Left ventricle myocardium superior (tissue), 1 donor: ENCODE measurements at places on chromosomes 16 and 17. TPM values are rescaled to one million over a fixed set of nuclear protein-coding genes. Genes with fewer than 3 reads are reported as not detected.
A peak's percentile ranks its signal among the peaks of the same experiment; 100 is the strongest.

DNA sequence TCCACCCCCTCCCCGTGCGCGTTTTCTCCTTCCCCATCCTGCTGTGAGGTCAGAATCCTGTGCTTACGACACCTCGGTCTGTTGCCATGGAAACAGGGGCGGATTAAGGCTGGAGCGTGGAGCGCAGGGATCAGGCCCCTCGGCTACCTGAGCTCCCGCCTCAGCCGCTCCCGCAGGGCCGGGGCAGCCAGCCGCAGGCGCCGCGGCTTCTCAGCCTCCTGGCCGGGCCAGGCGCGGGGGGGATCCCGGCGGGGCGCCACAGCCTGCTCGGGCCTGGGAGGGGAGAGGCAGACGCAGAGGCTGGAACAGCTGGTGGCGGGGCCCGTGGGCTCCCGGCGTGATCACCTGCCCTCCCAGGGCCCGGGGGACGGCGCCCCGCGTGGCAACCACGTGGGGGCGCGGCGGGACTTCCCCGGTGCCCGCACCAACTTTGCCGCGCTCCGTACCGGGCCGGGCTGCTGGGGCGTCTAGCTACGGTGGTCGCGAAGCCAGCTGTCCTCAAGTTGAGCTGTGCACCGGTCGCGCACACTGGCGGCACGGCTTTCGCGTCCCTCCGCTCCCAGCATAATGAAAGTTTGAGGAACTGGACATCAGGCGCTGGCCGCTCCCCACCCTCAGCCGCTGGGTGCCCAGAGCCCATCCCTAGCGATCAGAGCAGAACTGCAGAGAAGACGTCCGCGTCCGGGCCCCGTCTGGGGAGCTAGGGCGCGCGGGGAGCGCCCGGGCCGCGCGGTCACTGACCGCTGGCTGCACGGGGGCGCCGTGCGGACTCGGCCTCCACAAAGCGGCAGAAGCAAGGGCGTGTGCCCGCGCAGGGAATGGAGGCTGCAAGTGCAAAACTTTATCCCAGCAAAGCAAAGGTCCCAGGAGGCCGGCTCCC lies 1.2 kb downstream of the RTN4RL1 start:
- peak; percentile 58 for DNase-seq

- DNase-seq = no peak
These were observed 419 bp downstream of the RAB37 start for GRCh38 chr17:74737299-74738050.

GRCh38 chr16:71296584-71297340 lies 7.6 kb upstream of the CMTR2 start:
- no peak for DNase-seq

GRCh38 chr16:68834550-68834949 lies 8.8 kb upstream of the TANGO6 start:
- DNase-seq = no peak

GRCh38 chr17:61160204-61160603 lies 239.4 kb upstream of the TBX2 start:
- no peak for DNase-seq

- DNase-seq = no peak
These were observed 6.7 kb downstream of the ZNF646 start for GRCh38 chr16:31080756-31081419.

MRPL58 gene
- 51.5 TPM for total RNA-seq

KRT12 gene
- not detected for total RNA-seq

DNA sequence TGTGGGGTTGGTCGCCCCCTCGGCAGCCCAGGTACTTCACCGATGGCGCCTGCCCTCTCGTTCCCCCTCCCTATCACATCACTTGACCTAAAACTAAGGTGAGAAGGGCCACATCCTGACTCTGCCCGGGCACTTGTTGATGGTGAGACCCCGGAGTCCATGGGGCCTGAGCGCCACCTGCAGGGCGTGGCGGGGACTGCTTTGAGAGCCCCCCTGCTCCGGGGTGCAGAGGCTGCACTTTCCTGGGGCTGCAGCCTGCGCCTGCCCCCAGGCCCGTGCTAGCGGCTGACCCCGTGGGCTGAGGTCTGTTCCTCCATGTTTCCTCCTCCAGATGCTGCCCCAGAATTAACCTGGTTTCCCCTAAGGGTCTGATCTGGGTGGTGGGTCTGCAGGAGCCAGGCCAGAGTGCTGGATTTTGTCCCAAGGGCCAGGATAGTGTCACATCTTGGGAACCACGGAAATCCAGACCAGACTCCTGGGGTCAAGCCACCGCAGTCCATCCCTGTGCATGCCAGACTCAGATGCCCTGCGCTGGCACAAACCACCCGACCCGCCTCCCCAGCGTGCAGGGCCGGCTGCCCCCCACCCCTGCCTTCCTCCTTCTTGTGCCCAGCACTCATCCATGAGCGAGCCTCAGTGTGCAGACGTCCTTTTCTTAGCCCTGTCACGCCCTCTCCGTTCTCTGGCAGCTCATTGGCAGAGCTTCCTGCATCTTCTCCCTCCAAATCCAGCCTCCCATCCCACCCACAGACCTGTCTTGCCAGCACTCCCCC lies 2.7 kb downstream of the NDUFAF8 start:
- DNase-seq = peak; percentile 73

ABCC12 gene
- total RNA-seq = not detected

GRCh38 chr17:5933430-5933829 lies 136.7 kb upstream of the WSCD1 start:
- DNase-seq = no peak

- DNase-seq = no peak
These were observed 68.9 kb upstream of the MSI2 start for GRCh38 chr17:57187391-57187790.

OGFOD1 gene
- 27.1 TPM for total RNA-seq

DNA sequence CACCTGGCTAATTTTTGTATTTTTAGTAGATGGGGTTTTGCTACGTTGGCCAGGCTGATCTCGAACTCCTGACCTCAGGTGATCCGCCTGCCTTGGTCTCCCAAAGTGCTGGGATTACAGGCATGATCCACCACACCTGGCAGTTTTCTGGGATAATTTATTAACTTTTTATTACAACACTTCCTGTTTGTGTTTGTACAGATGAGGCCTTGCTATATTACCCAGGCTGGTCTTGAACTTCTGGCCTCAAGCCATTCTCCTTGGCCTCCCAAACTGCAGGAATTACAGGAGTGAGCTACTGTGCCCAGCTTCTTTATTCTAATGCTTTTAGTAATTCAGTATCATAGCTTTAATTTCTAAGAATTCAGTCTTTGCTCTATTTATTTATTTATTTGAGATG lies 16.1 kb upstream of the SPN start:
- no peak for DNase-seq

- no peak for DNase-seq
These were observed 12.0 kb downstream of the USP36 start for GRCh38 chr17:78828470-78829185.

DNA sequence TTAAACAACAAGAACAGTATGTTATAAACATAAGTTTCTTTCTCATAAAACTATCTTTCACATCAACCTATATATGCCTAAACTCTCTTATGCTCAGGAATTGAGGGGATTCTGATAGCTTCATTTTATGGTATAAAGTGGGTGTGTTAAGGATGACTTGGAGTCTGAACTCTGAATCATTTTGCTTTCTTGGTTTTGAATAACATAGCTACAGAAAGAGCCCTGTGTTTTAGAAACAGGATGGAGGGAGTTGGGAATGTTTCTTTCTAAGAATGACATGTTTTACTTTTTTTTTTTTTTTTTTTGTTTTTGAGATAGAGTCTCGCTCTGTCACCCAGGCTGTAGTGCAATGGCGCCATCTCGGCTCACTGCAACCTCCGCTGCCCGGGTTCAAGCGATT lies 50.1 kb downstream of the RHOT1 start:
- no peak for DNase-seq

GRCh38 chr17:75981019-75981615 lies 2.1 kb downstream of the TEN1 start:
- no peak for DNase-seq

CDH3 gene
- 0.99 TPM for total RNA-seq

- no peak for DNase-seq
These were observed 67.1 kb upstream of the NLK start for GRCh38 chr17:27975146-27976011.

- DNase-seq = no peak
These were observed 578 bp downstream of the RAC3 start for GRCh38 chr17:82031885-82032627.

- no peak for DNase-seq
These were observed 109.8 kb downstream of the CDK5R1 start for GRCh38 chr17:32596628-32597027.

ZDHHC7 gene
- total RNA-seq = 37.1 TPM

- peak; percentile 87 for DNase-seq
These were observed 3.5 kb upstream of the MRPL38 start for GRCh38 chr17:75908201-75908600.

DNA sequence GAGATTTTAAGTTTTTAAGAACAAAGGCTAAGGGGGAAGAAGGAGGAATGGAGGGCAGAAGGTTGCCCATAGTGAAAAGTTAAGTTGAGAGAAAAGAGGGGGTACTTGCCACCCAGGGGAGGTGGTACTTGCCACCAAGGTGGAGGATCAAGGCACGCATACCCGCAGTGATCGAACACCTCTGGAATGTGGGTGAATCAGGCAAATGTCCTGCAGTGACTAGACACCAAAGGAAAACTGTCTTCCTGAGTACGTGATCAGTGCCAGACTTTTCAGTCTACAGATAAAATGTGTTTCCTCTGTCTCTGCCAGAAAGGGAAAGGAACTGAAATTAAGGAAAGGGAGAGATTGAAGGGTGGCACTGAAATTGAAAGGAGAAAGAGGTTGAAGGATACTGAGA lies 2285.3 kb downstream of the TP53TG3F start:
- DNase-seq = no peak

GRCh38 chr17:1621273-1621954 lies 7.2 kb downstream of the SLC43A2 start:
- DNase-seq = no peak

DNA sequence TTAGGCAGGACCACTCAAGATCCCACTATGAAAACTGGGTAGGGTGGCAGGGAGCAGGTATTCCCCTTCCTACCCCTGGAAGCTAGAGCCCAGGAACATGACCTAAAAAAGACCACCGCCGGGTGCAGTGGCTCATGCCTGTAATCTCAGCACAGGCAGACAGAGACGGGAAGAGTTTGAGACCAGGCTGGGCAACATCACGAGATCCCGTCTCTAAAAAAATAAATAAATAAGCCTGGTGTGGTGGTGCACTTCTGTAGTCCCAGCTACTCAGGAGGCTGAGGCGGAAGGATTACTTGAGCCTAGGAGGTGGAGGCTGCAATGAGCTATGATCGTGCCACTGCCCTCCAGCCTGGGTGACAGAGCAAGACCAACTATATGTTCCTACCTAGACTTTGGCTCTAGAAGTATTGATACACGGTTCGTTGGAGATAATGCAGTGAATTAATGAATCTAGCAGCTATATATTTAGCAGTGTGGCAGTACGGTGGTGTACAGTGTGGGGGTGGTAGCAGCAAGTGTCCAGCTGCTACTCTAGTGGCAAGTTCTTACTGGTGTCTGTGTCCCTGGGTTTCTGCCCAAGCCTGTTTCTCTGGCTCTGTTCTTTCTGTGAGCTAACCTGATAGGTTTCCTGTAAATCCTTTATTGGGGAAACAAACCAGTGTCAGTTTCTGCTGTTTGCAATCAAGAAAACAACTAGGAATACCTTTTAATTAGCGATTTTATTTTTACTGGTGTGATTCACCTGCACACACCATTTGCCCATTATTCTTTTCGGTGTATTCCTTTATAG lies 3.3 kb upstream of the USP31 start:
- DNase-seq = no peak

- DNase-seq = peak; percentile 92
These were observed 2.7 kb upstream of the MLLT6 start for GRCh38 chr17:38702166-38702915.

SRL gene
- total RNA-seq = 426 TPM

PRSS27 gene
- 0.12 TPM for total RNA-seq

B9D1 gene
- 5.9 TPM for total RNA-seq

DNA sequence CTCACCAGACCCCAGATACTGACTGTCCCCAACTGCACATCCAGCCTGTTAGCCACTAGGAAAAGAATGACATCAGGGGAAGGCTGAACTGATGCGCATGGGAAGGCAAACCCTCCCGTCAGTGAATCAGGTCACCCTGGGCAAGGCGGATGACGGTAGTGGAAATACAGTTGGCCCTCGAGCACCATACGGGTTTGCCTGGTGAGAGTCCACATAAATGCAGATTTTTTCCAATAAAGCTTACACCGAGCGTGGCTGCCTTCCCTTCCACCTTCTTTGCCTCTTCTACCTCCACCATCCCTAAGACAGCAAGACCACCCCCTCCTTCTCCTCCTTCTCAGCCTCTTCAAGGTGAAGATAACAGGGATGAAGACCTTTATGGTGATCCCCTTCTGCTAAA lies 236.1 kb upstream of the TNRC6C start:
- DNase-seq = no peak

- no peak for DNase-seq
These were observed 13.7 kb downstream of the ADAM11 start for GRCh38 chr17:44772308-44773045.

MPV17L gene
- total RNA-seq = 5.3 TPM

- peak; percentile 74 for DNase-seq
These were observed 3.5 kb downstream of the CORO6 start for GRCh38 chr17:29619251-29619650.

DNA sequence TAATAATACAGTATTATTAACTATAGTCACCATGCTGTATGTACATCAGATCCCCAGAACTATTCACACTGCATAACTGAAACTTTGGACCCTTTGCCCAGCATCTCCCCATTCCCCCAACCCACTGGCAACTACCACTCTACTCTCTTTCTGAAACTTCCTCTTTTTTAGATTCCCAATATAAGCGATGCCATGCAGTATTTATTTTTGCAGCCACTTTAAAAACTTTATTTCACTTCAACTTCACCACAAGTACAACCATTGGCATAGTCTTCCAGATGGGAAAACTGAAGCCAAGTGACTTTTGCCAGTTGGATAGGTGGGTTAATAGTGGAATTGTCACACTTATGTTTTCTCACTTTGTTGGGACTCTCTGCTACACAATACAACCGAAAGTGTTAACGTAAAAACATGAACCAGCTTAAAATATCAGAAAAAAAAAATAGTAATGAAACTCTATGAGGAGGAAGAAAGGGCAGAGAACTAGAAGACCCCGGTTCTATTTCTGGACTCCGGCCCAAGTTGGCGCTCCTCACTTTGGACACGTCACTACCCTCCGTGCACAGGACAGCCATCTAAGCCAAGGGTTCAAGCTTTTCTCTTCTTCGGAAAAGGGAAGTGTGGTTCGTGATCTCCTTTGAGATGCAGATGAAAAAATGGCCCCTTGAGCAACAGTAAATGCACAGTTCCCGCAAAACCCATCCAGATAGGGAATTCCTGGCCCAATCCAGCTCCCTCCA lies 743 bp downstream of the SHCBP1 start:
- no peak for DNase-seq

UMOD gene
- not detected for total RNA-seq

GRIN2A gene
- 3.6 TPM for total RNA-seq

BCAR1 gene
- 82.9 TPM for total RNA-seq

- no peak for DNase-seq
These were observed 15.1 kb upstream of the CIBAR2 start for GRCh38 chr16:85127379-85127723.

DNA sequence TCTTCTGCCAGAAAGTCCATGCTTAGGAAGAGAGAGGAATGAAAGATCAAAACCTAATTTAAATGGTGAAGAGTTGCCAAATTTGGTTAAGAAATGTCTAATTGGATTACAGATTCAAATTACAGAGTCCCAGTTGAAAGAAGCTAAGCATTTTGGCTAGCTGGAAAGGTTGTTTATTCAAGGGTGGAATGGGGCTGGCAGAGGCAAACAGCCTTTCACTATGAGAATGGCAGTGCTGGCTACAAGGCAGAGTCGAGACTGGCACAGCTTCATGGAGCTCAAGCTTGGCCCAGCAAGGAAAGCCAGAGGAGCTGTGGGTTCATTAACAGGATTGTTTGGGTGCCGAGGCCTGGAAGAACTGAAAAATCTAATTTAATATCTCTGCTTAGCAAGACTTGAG lies 13.6 kb downstream of the MAP3K3 start:
- DNase-seq = no peak
